ENCODE measurements at places on chromosomes 11 and 22.
A peak's percentile ranks its signal among the peaks of the same experiment; 100 is the strongest.

DNA sequence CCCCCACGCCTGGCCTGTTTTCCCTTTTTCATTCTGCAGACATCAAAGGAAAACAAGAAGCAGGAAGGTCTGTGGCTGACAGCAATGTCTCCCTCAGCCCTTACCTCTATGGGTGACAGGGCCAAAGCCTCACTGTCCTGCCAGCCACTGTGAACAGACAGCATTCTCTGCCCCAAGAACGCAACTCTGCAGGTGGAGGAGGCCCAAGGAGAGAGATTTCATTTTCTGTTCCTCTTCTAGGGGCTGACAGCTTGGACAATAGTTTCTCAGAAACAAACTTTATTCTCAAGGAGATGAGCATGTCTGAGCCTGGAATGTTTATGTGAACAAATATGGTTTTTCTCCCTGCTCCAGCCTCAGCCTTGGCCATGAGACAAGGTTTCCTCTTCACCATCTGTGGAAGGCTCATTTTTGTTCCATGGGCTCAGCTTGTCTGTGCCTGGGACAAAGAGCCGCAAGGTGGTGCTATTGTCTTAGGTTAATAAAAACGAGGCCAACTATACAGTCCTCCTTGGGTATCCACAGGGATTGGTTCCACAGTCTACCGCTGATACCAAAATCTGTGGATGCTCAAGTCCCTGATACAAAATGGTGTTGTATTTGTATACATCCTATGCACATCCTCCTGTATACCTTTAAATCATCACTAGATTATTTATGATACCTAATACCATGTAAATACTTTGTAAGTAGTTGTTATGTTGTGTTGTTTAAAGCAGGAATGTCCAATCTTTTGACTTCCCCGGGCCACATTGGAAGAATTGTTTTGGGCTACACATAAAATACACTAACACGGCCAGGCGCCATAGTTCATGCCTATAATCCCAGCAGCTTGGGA is 5.8 kb downstream of the PIWIL3 start:
- peak; percentile 89 for DNase-seq

DNA sequence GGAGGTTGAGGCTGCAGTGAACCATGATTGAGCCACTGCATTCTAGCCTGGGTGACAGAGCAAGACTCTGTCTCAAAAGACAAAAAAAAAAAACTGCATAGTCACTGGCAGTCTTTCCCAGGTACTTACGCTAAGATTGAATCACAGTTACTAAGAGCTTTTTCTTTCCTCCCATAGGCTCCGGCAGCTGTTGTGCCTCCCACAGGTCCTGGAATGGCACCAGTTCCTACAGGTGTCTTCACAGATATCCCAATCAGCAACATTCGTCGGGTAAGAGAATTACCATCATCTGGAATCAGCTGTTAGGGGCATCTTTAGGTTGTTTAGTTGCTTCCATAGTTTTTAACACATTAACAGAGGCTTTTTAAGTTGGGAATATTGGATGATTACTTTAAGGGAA is 19.8 kb downstream of the DLAT start:
- no peak for DNase-seq

DNA sequence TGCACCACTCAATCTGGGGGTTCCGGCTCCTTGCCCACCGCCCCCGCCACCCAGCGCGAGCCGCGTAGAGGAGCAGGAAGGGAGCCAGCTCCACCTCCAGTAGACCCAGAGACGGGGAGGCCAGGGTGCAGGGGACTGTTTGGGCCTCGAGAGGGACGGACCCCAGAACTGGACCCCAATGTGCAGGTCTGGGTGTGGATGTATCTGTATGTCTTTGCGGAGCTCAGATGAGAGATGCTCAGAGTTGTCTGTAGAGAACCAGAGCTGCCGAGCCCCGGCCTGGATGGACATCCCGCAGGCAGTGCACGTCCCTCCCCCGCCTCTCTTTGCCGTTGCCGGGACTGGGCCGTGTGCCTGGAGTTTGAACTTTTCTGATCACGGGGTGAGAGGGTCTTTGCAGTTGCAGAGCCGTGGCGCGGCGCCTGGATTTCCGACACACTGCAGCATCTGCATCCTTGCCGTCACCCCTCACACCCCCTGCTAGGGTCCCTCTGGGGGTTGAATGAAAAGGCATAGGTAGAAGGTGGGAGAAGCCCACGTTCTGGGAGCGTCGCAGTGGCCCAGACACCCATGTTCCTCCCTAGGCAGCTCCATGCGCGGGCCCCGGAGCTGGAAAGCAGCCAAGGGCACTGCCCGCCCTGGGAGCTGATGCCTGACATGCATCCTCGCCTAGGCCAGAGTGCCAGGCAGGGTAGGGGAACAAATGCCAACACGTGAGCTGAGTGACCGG is 105.2 kb downstream of the KCNQ1 start:
- no peak for DNase-seq

GRCh38 chr11:92770981-92771380 is 198.5 kb upstream of the MTNR1B start:
- DNase-seq = no peak

DNA sequence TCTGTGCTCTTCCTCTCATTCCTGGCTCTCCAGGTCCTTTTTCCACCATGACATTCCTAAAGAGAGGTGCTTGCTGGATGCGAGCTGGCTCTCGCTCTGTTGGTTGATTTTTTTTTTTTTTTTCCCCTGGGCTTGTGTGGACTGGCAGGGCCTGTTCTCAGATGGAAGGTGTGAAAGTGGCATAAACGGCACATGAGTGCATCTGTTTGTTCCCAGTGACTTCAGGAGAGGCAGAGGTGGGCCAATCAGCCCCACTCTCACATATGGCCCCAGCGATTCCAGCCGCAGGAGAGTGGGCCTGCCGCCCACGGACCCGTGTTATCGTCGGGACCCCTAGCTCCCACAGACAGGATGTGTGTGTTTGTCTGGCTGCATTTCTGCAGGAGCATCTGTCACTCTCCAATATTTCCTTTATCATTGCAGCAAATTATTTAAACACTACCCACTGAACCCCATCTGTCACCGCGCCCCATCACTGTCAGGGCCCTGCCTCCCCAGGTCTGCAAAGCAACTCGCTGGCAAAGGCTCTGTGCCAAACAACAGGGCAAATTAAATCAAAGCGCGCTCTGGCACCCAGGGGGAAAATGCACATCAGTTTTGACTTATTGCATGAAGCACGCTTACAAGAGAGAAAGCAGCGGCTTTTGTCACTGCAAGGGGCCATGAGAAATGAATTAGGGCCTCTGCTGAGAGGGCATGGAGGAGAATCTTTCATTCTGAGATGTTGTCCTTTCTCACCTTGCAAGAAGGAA is 886.3 kb downstream of the NTM start:
- no peak for DNase-seq

DNA sequence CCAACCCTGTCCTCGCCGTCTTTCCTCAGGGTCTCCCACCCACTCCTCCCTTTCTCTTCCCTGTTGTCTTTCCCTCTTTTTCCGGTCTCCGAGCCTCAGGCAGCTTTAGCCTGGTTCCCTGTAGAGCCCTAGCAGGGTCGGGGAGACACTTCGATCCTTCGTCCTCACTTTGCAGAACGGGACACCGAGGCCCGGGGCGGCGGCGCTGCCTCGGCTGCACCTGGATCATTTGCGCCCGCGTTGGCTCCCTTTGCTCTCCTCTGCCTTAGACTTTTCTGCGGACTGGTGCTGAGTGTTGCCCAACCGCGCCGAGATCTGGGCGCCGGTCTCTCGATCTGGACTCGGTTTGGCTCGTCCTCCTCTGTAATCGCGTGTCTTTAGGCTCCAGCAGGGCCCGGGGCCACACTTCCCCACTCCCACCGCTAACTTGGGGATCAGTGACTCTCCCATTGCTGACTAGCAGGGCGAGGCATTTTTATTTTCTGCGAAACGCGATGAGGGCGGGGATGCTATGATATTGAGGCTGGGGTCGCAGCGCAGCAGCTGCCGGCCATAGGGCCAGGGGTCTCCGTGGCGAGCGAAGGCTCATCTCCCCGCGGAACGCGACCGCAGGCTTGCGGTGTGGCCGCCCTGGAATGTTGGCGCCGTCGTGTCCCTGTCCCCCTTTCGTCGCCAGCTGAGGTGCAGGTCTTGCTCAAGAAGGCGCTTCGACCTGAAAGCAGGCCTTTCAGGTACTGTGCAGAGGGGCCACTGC is 1.6 kb upstream of the E2F8 start:
- DNase-seq = no peak

- DNase-seq = no peak
These were observed 30.9 kb downstream of the KCNC1 start for GRCh38 chr11:17765356-17766072.

- no peak for DNase-seq
These were observed 1.2 kb upstream of the B3GAT1 start for GRCh38 chr11:134413043-134413825.

DNA sequence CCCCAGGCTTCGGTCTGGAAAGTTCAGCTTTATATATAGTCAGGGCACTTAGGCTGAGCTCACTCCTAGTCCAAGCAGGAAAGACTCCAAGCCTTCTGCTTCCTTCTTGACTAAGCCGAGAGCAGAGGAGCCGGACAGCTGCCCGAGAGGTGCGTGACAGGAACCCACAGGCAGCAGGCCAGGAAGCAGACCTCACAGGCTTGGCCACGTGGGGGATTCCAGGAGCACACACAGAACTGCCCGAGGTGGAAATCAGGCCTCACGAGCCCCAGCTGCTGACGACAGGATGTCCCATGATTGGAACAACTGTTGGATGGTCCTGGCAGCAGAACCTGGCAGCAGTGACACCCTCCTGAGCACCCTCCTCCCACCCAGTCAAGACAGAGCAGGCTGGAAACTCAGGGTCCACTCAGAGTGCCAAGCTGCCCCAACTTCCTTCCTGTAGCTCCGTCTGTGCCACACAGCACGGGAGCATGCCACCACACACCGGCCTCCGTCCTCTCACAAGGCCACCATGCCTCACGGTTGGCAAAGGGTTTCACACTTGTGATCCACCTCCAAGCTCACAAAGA is 5.4 kb downstream of the PLA2G6 start:
- DNase-seq = peak; percentile 52

- DNase-seq = no peak
These were observed 484.3 kb downstream of the SOX6 start for GRCh38 chr11:15871904-15872626.

DNA sequence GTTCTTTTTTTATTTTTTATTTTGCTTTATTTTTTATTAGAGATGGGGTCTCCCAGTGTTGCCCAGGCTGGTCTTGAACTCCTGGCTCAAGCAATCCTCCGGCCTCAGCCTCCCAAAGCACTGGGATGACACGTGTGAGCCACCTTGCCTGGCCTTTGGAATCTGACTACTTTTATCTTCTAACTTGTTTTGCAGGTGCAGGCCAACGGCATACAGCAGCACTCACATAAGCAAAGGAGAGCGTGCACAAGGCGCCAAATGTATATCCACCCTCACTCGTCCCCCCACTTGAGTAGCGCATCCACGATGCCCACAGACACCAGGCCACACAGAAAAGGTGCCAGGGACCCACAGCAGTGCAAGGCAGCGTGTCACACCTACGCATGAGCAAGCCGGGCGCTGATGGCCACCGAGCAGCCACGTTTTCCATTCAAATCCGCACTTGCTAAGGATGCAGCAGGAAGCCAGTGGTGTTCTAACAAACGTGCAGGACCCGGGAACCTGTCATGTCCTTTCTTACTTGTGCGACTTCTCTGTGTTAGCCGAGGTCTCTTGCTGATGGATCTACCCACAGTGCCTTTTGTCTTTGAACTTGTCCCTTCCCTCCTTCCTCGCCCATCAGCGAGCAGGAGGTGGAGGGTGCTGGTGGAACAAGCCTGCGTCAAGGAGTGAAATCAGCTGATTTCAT is 5.9 kb downstream of the ASCL2 start:
- DNase-seq = no peak

- no peak for DNase-seq
These were observed 671.1 kb upstream of the CCDC90B start for GRCh38 chr11:83957038-83957900.

GRCh38 chr22:45212306-45212709 is 28.4 kb downstream of the KIAA0930 start:
- DNase-seq = peak; percentile 95

DNA sequence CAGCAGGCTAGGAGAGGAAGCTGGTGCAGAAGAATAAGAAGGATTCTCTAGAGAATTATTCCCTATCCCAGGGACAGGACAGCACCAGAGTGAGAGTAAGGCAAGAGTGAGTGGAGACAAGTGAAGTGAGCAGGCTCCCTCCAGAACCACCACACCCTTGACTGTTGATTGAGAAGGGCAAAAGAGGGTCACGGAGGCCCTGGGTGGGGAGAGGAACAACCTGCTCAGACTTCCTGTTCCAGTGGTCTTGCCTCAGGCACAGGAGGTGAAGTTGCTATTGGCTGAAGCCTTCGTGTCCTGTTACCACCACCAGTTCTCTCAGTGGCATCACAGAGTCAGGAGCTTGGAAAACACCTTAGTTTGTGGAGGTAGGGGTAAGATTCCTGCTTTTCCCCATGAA is 51.7 kb upstream of the CCDC89 start:
- no peak for DNase-seq

DNA sequence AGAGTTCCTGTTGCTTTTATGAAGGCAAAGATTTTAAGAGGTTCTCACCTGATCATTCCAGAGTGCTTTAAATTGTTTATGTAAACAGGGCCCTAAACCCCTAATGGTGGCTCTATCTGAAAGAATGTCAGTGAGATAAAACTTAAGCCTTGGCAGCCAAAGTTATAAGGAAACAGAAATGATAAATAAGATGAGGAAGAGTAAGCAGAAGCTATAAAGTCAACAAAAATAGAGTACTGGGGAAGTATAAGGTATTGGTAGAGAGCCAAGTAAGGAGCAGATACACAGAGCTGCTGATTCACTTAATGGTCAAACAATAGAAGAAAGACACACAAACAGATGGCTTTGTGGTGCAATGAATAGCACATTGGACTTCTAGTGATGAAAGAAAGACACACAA is 37.9 kb downstream of the TMPRSS5 start:
- DNase-seq = no peak

DNA sequence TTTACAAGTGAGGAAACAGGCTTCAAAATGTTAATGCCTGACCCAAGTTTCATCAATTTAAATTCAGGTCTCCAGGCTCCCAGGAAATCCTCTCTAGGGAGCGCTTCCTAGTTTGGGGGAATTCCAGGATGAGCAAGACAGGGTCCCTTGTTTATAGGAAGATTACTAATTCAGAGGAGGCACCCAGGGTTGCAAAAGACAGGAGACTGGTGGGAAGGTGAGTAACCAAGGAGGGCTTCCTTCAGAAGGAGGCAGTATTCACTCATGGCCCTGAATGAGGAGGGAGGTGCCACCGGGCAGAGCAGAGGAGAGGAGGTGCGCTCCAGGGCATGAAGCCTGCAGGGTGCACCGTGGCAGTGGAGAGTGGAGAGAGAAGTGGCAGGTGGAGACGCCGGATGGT is 1.6 kb downstream of the TMEM132A start:
- DNase-seq = no peak

- DNase-seq = peak; percentile 73
These were observed 195.3 kb downstream of the BRD1 start for GRCh38 chr22:49632199-49633009.

GRCh38 chr11:3205261-3206155 is 13.1 kb downstream of the MRGPRG start:
- no peak for DNase-seq

GRCh38 chr11:68541991-68542390 is 81.4 kb downstream of the PPP6R3 start:
- no peak for DNase-seq

DNA sequence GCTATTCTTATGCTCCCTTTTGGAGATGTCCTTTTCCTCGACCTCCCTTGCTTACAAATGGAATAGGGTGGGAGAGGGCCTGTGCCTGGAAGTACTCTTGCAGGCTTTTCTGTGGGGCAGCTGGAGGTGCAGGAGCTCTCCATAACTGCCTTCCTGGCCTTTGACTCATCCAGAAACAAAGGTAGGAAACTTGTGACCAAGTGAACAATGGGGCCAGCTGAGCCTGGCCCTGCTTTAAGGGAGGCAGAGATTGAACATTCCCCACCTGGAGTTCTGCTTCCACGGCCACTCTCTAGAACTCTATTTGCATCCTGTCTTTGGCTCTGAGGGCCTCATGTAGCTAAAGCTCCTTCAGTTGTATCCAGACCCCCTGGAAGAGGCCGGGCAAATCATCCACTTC is 5.1 kb upstream of the LYVE1 start:
- DNase-seq = no peak

Data from umbilical cord (tissue), 2 donors.